ENCODE measurements at places on chromosomes 7 and 10.

- DNase-seq = no peak
These were observed at the start of gene KCNMA1 for GRCh38 chr10:77637532-77638320. Gene KCNMA1 (minus strand): TSS chr10:77637808.

DNA sequence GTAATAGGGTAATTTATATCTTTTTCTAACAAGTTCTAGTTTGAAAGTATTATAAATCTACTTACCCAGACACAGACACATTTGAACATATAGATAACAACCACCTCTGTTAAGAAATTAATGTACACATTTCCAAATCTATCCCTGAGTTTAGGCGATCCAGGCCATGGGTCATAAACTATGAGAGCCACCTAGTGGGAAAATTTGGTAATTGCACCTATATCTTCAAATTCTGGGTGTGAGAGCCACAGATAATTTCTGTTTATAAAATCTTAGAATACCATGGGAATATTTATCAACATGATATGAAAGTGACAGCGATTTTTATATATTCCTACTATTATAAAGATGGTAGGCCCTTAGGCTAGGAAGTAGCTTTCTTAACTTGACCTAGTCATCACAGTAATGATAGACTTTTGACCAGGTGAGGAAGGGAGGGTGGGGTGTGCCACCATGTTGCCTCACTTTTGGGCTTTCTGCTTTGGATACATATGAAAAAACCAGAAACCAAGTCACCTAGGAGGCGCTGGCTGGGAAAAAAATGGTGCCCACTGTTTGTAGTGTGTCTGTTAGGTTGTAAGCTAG, 8.0 kb upstream of the EPHA1 start:
- peak; percentile 28 for DNase-seq

DNA sequence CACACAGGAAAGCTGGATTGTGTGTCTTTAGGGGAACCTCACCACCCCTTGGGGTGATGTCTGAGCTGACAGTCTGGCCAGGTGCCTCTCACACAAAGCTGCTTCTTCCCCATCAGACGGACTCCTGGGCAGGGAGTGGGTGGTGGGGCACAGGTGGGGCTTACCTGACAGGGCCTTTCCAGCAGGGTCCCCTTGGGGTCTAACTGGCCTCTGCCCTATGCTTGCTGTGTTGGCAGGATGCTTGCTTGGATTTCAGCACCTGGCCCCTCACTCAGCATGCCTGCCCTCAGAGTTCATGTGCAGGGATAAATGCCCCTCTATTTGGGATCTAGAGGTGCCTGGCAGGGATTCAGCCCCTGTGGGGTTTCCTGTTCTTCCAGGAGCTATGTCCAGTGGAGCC, 496.9 kb upstream of the ZMIZ1 start:
- no peak for DNase-seq

DNA sequence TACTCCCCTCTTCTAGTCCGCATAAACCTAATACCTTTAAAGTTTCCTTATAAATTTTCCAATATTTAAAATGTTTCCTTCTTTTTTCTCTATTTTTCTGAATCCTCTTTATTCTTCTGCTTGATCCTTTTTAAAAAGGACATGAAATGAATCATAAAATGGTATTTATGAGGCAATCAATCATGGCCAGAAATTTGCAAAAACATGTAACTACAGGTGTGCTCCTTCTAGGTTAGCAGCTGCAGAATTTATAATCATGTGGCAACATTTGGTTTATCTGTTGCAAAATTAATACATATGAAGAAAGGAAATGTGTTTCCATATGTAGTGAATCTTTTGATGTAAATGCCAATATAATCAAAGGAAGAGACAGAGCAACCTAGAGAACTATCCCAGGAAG, 1008.5 kb downstream of the ANKRD7 start:
- no peak for DNase-seq

- DNase-seq = no peak
These were observed 227.7 kb downstream of the SKIDA1 start for GRCh38 chr10:21297603-21298383.

GRCh38 chr7:79683185-79683890, 229.9 kb upstream of the MAGI2 start:
- no peak for DNase-seq

DNA sequence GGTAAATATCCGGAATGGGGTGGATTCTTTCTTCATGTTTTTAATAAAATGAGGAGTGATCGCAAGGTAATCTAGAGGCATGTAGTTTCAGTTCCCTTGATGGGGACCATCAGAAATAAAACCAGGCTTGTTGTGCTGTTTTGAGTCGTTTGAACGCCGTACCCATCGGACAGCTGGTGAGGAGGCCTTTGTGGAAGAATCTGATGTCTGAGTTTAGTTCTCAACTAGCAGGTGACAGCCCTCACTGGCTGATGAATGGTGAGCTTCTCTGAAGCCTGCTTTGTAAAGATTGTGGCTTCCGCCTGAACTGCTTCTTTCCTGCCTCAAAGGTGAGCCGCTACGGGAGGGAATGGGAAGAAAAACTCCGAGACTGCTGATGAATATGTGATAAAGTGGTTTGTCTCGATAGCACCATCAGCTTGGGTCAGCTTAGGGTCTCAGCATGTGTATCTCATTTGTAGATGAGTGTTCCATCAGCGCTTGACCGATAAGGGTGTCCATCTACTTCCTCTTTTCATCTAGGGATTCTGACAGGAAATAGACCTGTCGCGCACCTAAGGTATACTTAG, 977 bp downstream of the TMEM248 start:
- DNase-seq = peak; percentile 71

GRCh38 chr10:85067955-85068354, 739.6 kb downstream of the CCSER2 start:
- DNase-seq = no peak

GRCh38 chr10:67225226-67225625, 299.4 kb downstream of the LRRTM3 start:
- no peak for DNase-seq

GRCh38 chr10:25753776-25754175, 180.3 kb upstream of the MYO3A start:
- peak; percentile 1 for DNase-seq

DNA sequence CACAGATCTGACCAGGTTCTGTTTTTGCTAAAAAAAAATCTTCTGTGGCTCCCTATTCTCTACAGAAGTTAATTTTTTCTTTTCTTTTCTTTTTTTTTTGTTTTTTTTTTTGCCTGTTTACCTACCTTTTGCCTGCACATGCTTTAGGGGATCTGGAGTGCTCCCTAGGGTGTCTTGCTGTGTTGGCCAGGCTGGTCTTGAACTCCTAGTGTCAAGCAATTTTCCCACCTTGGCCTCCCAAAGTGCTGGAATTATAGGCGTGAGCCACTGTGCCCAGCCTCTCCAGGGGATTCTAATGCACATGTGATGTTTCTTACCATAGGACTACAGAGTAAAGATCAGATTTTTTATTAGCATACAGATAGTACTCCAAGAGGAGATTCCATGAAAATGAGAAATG, 10.6 kb downstream of the CCSER2 start:
- DNase-seq = no peak

- DNase-seq = no peak
These were observed 53.8 kb downstream of the ARL5B start for GRCh38 chr10:18713077-18713476.

DNA sequence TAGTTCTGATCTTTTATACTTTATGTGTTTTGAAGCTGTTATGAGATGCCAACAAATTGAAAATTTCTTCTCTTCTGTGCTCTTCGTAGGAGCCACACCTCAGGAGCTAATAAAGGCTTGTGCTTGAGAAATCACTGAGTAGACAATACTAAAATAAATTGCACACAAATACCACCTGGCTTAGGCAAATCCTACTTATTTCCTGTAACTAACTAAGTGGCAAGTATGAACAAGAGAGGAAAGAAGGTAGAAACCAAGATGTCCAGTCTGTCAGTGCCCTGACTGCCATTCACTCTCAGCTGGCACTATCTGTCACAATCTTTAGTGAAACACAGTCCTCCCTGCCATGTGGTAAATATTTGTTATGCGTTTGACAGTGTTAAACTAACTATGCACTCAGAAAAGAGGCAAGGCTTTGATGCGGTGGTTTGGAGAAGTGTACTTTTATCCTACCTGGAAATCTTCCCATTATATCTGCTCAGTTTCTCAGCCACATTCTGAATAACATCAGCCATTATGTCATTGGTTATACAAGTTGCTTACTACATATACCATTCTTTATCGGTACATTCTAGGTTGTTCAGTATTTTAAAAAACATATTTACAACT, 293.4 kb upstream of the VWC2 start:
- DNase-seq = no peak

GRCh38 chr7:87083865-87084519, 24.5 kb upstream of the ELAPOR2 start:
- no peak for DNase-seq

DNA sequence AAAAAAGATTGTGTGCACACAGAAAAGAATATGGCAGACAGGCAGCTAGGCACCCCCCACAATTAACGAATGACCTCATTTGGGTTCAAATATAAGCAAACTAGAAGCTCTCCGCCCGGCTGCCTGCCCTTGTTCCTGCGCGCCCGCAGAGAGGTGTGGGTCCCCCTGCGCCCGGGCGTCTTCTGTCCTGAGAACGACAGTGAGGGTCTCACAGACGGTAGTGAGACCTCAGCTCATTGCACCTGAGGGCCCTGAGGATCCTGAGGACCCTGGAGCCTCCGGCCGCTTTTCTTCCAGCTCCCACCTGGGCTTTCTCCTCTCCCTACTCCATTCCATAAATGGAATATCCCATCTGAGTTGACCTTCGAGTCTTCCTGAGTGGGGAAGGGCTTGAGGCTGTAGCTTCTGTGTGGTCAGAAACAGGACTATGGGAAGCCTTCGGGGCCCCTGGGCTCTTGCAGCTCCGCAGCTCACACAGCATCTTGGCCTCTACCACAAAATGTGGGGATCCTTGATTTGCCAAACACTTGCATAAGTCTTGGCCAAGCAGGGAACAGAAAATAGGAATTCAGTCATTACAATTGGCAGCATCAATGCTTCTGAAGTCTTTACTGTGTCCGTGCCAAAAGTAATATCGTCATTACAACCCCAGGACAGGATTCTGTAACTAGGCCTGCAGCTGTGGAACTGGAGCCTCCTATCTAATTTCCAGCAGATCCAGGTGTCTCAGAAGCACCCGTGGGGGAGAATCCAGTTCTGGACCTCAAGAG, 43.8 kb downstream of the JAKMIP3 start:
- DNase-seq = no peak

GRCh38 chr10:111944331-111944730, 239.2 kb downstream of the GPAM start:
- no peak for DNase-seq

DNA sequence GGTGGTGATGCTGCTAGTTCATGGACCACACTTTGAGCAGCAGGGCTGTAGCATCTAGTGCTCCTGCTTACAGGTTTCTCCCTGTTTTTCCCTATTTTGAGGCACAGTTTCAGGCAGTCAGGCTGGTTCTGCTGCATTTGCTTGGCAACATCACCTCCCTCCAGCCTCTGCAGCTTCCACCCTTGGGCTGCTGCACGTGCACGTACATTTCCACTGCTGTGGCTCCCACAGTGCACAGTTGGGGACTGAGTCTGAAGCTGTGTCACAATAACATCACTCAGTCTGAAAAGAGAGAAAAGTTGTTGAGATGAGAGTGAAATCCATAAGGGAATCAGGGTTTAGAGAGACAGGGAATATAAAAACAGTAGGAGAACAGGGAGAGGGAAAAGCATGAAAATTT, 230.7 kb upstream of the FZD1 start:
- DNase-seq = no peak

DNA sequence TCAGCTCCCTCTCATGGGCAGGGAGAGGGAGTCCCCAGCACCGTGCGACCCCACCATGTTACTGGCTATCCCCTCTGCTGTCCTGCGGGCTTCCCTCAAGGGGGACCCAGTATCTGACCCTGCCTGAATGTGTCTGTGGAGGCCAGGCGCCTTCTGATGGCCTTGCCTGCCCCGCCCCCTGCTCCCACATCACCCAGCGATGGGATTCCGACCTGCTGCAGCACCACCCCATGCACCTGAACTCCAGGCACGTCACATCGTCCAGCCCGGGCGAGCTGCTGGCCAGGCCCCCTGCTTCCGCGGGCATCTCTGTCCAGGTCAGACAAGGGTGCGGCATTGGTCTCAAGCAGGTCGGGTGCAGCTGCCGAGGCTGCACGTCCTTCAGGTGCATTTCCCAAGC, 19.0 kb downstream of the LRRC27 start:
- no peak for DNase-seq

DNA sequence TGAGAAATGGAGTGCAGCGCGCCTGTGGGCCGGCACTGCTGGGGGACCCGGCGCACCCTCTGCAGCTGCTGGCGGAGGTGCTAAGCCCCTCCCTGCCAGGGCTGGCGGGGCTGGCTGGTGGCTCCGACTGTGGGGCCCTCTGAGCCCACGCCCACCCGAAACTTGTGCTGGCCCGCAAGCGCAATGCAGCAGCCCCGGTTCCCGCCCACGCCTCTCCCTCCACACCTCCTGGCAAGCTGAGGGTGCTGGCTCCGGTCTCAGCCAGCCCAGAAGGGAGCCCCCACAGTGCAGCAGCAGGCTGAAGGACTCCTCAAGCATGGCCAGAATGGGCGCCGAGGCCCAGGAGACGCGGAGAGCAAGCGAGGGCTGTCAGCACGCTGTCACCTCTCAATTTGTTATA, 1063.0 kb upstream of the AUTS2 start:
- no peak for DNase-seq

DNA sequence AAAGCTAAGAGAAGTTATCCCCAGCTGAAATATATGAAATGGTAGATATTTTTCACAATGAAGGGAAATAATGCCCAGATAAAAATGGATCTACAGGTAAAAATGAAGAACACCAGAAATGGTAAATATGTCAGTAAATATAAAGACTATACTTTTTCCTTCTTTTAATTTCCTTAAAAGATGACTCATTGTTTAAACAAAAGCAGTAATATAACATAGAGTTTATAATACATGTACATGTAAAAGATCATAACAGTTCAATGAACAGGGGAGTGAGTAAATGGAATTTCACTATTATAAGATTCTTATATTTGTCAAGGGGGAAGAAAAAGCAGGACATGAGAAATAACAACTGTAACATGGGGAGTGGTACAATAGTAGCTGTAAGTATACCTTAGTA, 7.4 kb downstream of the POT1 start:
- no peak for DNase-seq
